Omental fat pad (tissue), 4 donors: ENCODE measurements at places on chromosomes 13 and 19. TPM values are rescaled to one million over a fixed set of nuclear protein-coding genes. Genes with fewer than 3 reads are reported as not detected.

DNA sequence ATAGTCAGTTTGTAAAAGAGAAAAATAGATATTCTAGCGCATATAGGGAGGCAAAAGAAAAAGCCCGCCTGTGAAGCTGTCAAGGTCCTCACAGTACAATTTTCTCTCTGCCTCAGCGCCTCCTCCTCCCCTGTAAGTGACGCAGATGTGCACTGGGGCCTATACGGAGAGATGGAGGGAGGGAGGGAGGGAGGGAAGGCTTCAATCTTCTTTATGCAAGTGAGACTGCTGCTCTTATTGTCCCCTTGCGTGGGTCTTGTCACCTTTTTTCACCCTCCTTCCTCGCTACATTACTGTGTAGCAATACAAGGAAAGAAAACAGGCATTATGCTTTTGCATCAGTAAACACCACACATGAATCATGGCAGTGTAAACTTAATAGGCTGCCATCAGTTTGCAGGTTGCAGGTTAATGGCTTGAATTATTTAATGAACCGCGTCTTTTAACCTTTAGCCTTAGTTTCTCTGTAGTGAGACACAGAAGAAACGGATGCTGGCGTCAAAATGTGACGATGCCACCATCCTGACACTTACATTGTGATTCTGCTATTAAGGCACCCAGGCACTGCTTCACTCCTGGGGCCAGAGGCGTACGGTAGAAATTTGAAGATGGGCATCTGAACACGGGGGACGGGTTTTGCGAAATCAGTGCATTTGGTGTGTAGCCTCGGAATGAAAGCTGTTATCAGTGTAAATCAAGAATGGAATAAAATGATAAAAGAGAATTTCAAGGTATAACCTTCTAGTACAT, at the start of gene KLHL1:
Gene KLHL1, minus strand, starts transcription at position 97 of the 750 bp plus-strand sequence. CDS start 753 bp downstream, outside the sequence.
- DNase-seq = no peak

- DNase-seq = no peak
Observed at GRCh38 chr13:61831026-61831425, 415.4 kb upstream of the PCDH20 start.

DNA sequence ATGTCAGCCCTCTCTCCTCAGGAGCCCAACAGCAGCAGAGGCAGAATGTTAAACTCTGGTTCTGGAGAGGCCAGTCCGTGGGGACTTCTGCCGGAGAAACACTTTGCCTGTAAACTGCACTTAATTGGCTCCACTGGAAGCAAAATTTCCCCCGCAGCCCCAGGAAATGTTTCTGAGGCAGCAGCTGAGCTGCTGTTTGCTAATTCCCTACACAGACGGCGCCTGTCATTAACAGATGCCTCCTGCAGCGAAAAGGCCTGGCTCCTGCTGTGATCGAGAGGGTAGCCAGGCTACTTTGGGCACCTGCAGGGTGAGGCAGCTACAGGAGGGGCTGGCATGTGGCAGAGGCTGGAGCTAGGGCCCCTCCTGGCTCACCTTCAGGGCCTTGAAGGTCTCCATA, 5.2 kb upstream of the TM6SF2 start:
- no peak for DNase-seq

Gene ZNF446
- 8.9 TPM for total RNA-seq

GRCh38 chr13:27267596-27267995, 3.0 kb upstream of the RASL11A start:
- no peak for DNase-seq

Gene CEACAM4
- total RNA-seq = 1.7 TPM

Gene APLP1
- 2.8 TPM for total RNA-seq

DNA sequence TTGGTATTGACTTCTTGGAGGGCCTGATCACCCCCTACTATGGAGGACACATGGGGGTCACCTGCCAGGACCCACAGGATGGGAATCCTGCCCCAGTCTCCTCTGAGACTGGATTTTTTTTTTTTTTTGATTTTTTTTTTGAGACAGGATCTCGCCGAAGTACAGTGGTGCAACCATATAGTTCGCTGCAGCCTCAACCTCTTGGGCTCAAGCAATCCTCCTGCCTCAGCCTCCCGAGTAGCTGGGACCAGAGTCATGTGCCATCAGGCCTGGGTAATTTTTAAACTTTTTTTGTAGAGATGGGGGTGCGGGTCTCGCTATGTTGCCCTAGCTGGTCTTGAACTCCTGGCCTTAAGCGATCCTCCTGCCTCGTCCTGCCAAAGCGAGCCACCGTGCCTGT, 14.2 kb upstream of the ADGRE5 start:
- DNase-seq = no peak

Gene MEIOSIN
- not detected for total RNA-seq

Gene GMIP
- 12.7 TPM for total RNA-seq

- DNase-seq = no peak
Observed at GRCh38 chr19:42076380-42076944, 496 bp downstream of the ZNF574 start.

DNA sequence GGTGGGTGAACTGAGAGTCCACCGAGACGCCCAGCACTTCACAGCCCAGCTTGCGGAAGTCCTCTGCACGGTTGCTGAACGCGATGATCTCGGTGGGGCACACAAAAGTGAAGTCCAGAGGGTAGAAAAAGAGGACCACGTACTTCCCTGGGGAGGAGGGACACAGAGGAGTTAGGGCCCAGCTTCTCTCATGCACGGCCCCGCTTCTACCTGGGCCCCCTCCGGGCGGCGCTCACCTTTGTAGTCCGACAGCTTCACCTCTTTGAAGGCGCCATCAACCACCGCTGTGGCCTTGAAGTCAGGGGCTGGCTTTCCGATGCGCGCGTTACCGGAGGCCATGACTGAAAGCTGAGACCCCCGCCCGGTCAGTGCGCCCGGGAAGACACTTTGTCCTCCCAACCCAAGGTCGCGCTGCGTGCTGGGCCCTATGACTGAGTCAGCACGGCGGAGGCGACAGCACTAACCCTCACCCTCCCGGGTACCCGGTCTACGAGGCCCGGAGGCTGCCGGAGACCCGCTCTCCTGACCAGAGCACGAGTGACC, 606 bp downstream of the PRDX2 start:
- no peak for DNase-seq

Gene KLK4
- not detected for total RNA-seq
